ENCODE measurements at places on chromosomes 1 and 21. TPM values are rescaled to one million over a fixed set of nuclear protein-coding genes. Genes with fewer than 3 reads are reported as not detected.
A peak's percentile ranks its signal among the peaks of the same experiment; 100 is the strongest.

The KCNA2 gene
- 0.17 TPM for total RNA-seq

The CFHR4 gene
- not detected for total RNA-seq

GRCh38 chr1:206885341-206886060, 11.7 kb upstream of the IL24 start:
- no peaks in the 10 kb centered on the region for H3K4me1 ChIP-seq
- no peak overlapping the region for H3K27ac ChIP-seq
- H3K4me3 ChIP-seq, result no peak overlapping the region
- H3K27me3 ChIP-seq, result no peaks in the 10 kb centered on the region

GRCh38 chr1:186536273-186536890, 75.5 kb upstream of the PDC start:
- H3K4me1 ChIP-seq, result no peaks in the 10 kb centered on the region
- no peak for DNase-seq
- no peaks in the 10 kb centered on the region for H3K27me3 ChIP-seq
- H3K27ac ChIP-seq, result no peak overlapping the region
- H3K36me3 ChIP-seq, result no peaks in the 10 kb centered on the region

GRCh38 chr1:214318956-214319736, 38.2 kb downstream of the SMYD2 start:
- H3K27ac ChIP-seq, result no peak overlapping the region
- H3K4me3 ChIP-seq, result no peak overlapping the region
- no peaks in the 10 kb centered on the region for H3K36me3 ChIP-seq

GRCh38 chr1:67614511-67614934, 70.5 kb upstream of the GADD45A start:
- DNase-seq, result no peak
- H3K4me1 ChIP-seq, result no peaks in the 10 kb centered on the region
- no peak overlapping the region for H3K4me3 ChIP-seq
- H3K27me3 ChIP-seq, result no peaks in the 10 kb centered on the region
- H3K36me3 ChIP-seq, result no peaks in the 10 kb centered on the region

DNA sequence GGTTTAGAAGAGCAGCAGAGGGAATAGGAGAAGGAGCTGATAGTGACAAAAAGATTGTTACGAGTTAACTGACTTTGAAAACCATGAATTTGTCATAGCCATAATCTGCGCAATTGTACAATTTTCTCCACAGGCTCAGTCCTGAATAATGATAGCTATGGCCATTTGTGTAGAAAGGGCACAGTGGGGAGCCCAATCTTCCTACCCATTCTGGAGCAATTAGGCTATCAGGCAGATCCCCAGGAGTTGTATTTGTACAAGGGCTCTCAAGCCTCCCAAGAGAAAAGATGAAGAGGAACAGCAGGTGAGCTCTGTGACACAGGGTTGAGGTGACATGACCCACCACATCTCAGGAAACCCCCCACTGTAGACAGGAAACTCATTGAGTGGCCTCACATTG, 42.1 kb upstream of the SAMD13 start:
- no peaks in the 10 kb centered on the region for H3K36me3 ChIP-seq
- no peak overlapping the region for H3K27ac ChIP-seq
- H3K4me1 ChIP-seq, result no peaks in the 10 kb centered on the region
- DNase-seq, result no peak

- no peak overlapping the region for H3K4me3 ChIP-seq
- no peaks in the 10 kb centered on the region for H3K4me1 ChIP-seq
- no peaks in the 10 kb centered on the region for H3K27me3 ChIP-seq
- H3K27ac ChIP-seq, result no peak overlapping the region
Observed at GRCh38 chr1:193850745-193851144, 664.3 kb upstream of the B3GALT2 start.

DNA sequence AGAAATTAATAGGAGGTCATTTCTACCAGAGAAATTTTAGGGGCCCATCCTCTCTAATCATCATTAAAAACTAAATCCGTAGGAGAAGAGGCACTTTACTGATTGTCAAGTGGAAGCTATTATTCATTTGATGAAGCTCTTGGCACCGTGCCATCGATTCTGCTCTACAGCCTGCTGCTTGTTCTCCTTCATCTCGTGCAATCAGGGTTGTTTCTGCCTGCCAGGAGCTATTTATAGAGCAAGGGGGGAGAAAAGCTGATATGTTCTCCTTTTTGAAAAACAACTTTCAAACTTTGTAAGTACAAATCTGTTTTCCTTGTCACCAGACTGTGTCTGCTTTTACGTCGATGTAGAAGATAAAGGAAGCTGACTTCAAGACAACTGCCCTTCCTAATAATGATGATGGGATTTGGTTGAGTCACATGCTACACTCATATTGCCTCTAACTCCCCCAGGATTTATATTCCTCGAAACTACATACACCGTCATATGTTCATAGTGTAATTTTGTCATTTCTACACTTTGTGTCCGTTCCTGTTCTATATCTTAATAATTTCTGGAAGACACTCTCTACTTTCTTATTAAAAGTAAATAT, 169.6 kb upstream of the LHX8 start:
- no peak for DNase-seq
- no peak overlapping the region for H3K4me3 ChIP-seq
- H3K36me3 ChIP-seq, result no peaks in the 10 kb centered on the region

- H3K27me3 ChIP-seq, result no peaks in the 10 kb centered on the region
- H3K4me3 ChIP-seq, result no peak overlapping the region
- H3K36me3 ChIP-seq, result no peaks in the 10 kb centered on the region
- no peak overlapping the region for H3K27ac ChIP-seq
Observed at GRCh38 chr1:45044916-45045315, 32.9 kb downstream of the UROD start.

DNA sequence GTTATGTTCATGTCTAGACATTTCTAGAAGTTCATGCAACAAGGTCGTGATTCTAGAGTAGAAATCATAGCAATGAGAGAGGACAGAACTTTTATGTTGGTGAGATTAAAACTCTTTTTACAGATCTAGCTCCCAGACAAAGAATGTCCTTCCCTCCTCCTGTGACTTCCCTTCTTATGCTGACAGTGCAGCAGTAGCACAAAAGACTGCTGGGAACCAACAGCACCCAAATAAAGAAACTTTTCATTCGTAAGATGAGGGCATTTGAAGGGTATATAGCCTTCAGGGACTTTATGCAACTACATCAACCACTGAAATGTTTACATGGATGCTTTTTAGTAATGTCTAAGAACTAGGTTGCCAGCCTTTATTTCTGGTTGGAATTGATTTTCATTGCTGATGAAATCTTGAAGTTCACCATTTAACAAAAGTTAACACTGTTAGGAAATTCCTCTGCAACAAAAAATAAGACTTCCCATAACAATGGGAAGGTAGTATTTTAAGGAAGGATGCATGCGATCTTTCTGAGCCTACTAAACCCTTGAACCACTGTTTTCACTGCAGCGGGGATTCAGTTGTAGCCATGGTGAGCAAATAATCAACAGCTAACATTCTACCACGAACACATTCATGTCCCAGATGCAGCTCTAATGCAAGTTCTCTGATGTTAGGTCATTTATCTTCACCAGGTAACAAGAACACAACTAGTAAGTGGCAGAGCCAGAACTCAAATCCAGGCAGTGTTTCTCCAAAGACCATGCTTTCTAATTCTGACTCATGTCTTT, 672.8 kb downstream of the PTPRC start:
- no peak for DNase-seq
- H3K4me1 ChIP-seq, result no peaks in the 10 kb centered on the region
- H3K27me3 ChIP-seq, result no peaks in the 10 kb centered on the region
- H3K27ac ChIP-seq, result no peak overlapping the region
- no peak overlapping the region for H3K4me3 ChIP-seq

The SLC5A9 gene
- total RNA-seq, result 3.2 TPM

The VTCN1 gene
- not detected for total RNA-seq

DNA sequence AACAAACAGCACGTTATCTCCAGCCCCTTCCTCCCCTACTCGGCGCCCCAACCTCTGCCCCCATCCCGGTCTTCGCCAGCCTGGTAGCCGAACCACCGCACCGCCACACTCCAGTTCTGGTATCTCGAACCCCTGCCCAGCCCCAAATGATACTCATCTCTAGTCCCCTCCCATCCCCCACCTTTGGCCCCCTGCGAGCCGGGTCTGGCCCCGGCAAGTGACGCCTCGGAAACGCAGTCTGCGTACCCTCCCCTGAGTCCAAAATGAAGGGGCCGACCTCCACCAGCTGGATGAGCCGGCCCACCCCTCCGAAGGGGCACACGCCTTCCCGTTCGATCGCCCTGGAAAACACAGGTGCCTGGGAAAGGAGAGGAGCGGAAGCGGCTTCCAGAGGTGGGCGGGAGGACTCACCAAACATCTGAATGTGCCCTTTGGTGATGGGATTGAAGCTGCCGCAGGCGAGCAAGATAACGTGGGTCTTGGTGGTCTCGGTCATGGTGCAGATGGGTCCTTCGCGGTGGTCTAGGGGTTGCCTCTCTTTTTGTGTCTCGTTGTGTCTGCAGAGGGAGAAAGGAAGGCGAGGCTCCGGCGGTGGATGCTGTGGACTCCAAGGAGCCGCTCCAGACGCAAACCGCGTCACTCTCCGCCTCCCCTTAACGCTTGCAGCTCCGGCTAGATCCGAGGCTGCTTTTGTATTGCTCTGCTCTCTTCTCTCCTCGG, at the start of gene NMNAT2:
Gene NMNAT2, minus strand, starts transcription at position 609 of the 720 bp plus-strand sequence. Its CDS starts 113 bp downstream, at position 496.
- peaks cover 49% of the 10 kb centered on the region for H3K27me3 ChIP-seq
- no peaks in the 10 kb centered on the region for H3K36me3 ChIP-seq
- no peak within 1 kb of the TSS for H3K27ac ChIP-seq
- no peak within 1 kb of the TSS for H3K4me3 ChIP-seq
- DNase-seq, result no peak

The NLRP3 gene
- total RNA-seq, result 0.22 TPM

GRCh38 chr1:82606546-82606945, 805.8 kb downstream of the ADGRL2 start:
- no peak overlapping the region for H3K4me3 ChIP-seq
- H3K36me3 ChIP-seq, result no peaks in the 10 kb centered on the region
- no peak overlapping the region for H3K27ac ChIP-seq
- no peak for DNase-seq

GRCh38 chr1:11328444-11328843, 55.4 kb downstream of the UBIAD1 start:
- DNase-seq, result no peak
- H3K4me3 ChIP-seq, result no peak overlapping the region
- no peaks in the 10 kb centered on the region for H3K36me3 ChIP-seq
- no peaks in the 10 kb centered on the region for H3K4me1 ChIP-seq
- no peaks in the 10 kb centered on the region for H3K27me3 ChIP-seq
- H3K27ac ChIP-seq, result no peak overlapping the region

GRCh38 chr1:218982482-218982881, 191.2 kb upstream of the LYPLAL1 start:
- H3K4me3 ChIP-seq, result no peak overlapping the region
- H3K27me3 ChIP-seq, result no peaks in the 10 kb centered on the region
- H3K4me1 ChIP-seq, result no peaks in the 10 kb centered on the region
- no peak for DNase-seq
- H3K36me3 ChIP-seq, result no peaks in the 10 kb centered on the region

- H3K27ac ChIP-seq, result no peak overlapping the region
- H3K36me3 ChIP-seq, result no peaks in the 10 kb centered on the region
- H3K4me1 ChIP-seq, result no peaks in the 10 kb centered on the region
- H3K4me3 ChIP-seq, result no peak overlapping the region
Observed at GRCh38 chr1:48644905-48645605, 131.6 kb downstream of the BEND5 start.

GRCh38 chr1:89686520-89686919, 53.6 kb downstream of the LRRC8C start:
- DNase-seq, result no peak
- no peak overlapping the region for H3K27ac ChIP-seq
- no peaks in the 10 kb centered on the region for H3K36me3 ChIP-seq
- no peak overlapping the region for H3K4me3 ChIP-seq
- no peaks in the 10 kb centered on the region for H3K27me3 ChIP-seq

- no peaks in the 10 kb centered on the region for H3K27me3 ChIP-seq
- H3K4me1 ChIP-seq, result no peaks in the 10 kb centered on the region
- no peaks in the 10 kb centered on the region for H3K36me3 ChIP-seq
- DNase-seq, result no peak
- no peak overlapping the region for H3K27ac ChIP-seq
- no peak overlapping the region for H3K4me3 ChIP-seq
Observed at GRCh38 chr21:35885942-35886541, 174.3 kb downstream of the SETD4 start.

The AADACL3 gene
- total RNA-seq, result not detected

GRCh38 chr1:85464497-85465098, 361 bp downstream of the DDAH1 start:
- peak overlapping the region; percentile 62 for H3K4me3 ChIP-seq
- peak; percentile 80 for DNase-seq
- H3K27ac ChIP-seq, result peak overlapping the region; percentile 90
- no peaks in the 10 kb centered on the region for H3K36me3 ChIP-seq

GRCh38 chr1:70717656-70718055, 306.6 kb downstream of the CTH start:
- DNase-seq, result no peak
- H3K27ac ChIP-seq, result no peak overlapping the region
- H3K4me1 ChIP-seq, result no peaks in the 10 kb centered on the region

GRCh38 chr21:42716074-42716473, 62.7 kb downstream of the PDE9A start:
- H3K4me1 ChIP-seq, result peaks cover 4% of the 10 kb centered on the region
- no peaks in the 10 kb centered on the region for H3K36me3 ChIP-seq
- no peak for DNase-seq
- H3K27me3 ChIP-seq, result no peaks in the 10 kb centered on the region
- no peak overlapping the region for H3K4me3 ChIP-seq

DNA sequence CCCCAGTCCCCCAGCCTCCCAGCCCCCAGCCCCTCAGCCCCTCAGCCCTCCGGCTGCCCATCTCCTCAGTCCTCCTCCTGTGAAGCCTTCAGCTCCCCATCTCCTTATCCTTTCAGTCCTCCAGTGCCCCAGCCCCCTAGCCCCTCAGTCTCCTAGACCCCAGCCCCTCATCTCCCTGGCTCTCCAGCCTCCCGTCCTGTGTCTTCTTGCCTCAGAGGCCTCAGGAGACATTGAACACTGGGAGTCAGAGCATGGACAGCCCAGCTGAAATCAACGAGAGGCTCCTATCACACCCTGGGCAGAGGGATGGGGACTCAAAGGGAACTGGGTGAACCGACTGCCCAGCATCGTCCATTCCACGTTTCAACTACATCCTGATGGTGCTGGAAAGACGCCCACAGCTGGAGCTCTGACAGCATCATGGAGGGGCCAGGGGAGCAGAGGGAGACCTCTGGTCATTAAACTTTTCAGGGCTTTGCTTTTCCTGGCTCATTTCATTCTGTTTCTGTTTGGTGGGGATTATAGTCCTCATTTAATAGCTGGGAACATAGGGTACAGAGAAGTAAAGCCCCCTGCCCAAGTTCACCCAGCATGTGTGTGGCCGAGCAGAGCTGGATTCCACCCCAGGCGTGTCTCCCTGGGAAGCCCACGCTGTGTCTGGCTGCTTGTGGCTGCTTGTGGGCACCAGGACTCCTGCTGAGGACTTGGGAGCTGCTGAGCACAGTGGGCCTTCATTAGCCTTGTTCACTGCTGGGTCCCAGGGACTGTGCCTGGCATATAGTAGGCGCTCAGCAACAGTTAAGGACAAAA, 396.7 kb downstream of the PTPRU start:
- no peaks in the 10 kb centered on the region for H3K27me3 ChIP-seq
- no peaks in the 10 kb centered on the region for H3K4me1 ChIP-seq
- H3K4me3 ChIP-seq, result no peak overlapping the region
- DNase-seq, result no peak
- no peaks in the 10 kb centered on the region for H3K36me3 ChIP-seq

GRCh38 chr21:16181018-16181417, 451.2 kb downstream of the USP25 start:
- DNase-seq, result no peak
- no peaks in the 10 kb centered on the region for H3K27me3 ChIP-seq
- H3K36me3 ChIP-seq, result no peaks in the 10 kb centered on the region
- H3K4me1 ChIP-seq, result no peaks in the 10 kb centered on the region
- no peak overlapping the region for H3K4me3 ChIP-seq

The SCCPDH gene
- total RNA-seq, result 40.1 TPM

- no peaks in the 10 kb centered on the region for H3K27me3 ChIP-seq
- H3K4me3 ChIP-seq, result no peak overlapping the region
- peak overlapping the region; percentile 67 for H3K27ac ChIP-seq
- DNase-seq, result no peak
- peaks cover 11% of the 10 kb centered on the region for H3K4me1 ChIP-seq
- no peaks in the 10 kb centered on the region for H3K36me3 ChIP-seq
Observed at GRCh38 chr1:26287811-26288210, 7.9 kb downstream of the SH3BGRL3 start.

Measured in colonic mucosa (tissue), 4 donors.